ENCODE measurements at places on chromosomes 1 and 21.

- no peak for DNase-seq
These were observed 2.1 kb upstream of the PM20D1 start for GRCh38 chr1:205851993-205852392.

DNA sequence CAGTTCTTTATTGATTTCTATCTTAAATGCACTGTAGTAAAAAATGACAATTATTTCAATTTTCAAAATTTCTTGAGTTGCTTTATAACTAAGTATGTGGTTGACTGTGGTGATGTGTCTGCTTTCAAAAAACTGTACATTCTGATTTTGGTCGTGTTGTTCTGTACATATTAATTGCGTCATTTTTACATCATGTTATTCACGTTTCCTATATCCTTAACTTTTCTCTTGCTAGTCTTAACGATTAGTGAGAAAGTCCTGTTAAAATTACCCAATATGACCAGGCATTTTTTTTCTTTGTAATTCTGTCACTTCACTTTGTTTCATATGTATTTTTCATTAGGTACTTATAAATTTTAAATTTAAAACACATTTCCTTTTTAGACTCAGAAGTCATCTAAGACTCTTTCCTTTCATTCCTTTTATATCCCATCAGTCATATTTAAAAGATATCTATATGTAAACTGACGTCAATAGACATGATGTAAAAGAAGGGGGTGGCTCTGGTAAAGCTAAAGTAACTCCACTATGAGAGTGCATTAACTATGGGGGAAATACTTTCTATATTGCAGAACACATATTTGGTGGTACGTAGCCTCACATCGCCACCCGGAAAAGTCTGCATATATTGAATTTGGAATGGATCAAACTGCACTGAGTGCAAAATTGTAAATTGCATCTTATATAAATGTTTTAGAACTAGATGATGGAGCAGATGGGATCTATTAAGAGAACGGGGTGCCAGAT, 1.1 kb upstream of the COA6 start:
- peak; percentile 18 for DNase-seq

- DNase-seq = no peak
These were observed 107.4 kb upstream of the EDN2 start for GRCh38 chr1:41591891-41592290.

DNA sequence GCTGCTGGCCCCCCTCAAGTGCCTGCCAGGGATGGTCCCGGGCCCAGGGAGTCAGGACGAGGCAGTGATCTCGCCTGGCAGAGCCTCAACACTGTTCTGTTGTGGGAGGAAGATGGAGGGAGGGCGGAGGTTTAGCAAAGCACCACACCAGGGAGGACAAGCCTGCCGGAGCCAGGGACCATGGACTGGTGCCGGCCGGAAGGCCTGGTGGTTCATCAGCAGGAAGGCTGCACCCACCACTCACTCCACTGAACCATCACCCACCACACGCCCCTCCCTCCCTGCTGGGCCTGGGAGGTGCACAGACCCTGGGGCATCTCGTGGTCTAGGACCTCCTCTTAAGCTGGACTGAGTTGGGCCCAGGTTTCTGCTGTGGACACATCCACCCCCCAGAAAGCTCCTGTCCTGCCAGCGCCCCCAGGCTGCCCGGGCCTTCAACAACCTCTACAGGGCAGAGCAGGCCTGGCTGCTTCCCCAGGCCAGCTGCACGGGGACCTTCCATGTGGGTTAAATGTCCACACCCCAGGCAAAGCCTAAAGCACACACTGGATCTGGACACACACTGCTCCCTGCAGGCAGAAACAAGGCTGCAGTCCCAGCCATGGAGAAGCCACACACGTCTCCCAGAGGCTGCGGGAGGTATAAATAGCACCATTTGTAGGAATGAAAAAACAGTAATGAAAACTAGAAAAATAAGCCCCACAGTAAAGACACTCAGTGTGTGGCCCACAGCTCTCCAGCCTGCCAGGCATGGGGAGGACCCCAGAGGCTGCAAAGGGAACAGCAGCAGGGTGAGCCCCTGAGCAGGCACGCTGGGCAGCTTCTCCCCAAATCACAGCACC, 10.4 kb upstream of the TMEM240 start:
- DNase-seq = no peak

DNA sequence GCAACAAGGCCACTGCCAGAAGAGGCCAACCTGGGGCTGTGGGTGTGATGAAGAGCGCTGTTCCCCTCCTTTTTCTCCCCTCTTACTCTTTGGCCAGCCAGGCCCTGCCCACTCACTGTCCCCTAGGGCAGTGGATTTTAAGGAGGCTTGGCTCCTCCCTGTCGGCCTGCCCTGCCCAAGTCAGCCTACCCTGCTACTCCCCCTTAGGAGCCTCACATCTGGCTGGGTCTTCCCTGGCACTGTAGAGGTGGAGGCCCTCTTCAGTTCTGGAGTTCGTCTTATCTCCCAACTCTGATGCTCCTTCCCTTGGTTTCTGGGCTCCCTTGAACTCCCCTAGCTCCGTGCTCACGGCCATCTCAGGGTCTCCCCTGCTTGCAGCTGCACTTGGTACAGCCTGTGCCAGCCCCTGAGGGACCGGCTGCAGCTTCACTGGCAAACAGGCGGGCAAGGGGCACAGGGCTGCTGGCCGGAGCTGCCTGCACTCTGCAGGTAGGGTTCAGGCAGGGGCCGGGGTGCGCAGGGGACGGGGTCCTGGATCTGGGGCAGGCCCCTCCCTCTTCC, 4.0 kb downstream of the AMPD2 start:
- DNase-seq = no peak

DNA sequence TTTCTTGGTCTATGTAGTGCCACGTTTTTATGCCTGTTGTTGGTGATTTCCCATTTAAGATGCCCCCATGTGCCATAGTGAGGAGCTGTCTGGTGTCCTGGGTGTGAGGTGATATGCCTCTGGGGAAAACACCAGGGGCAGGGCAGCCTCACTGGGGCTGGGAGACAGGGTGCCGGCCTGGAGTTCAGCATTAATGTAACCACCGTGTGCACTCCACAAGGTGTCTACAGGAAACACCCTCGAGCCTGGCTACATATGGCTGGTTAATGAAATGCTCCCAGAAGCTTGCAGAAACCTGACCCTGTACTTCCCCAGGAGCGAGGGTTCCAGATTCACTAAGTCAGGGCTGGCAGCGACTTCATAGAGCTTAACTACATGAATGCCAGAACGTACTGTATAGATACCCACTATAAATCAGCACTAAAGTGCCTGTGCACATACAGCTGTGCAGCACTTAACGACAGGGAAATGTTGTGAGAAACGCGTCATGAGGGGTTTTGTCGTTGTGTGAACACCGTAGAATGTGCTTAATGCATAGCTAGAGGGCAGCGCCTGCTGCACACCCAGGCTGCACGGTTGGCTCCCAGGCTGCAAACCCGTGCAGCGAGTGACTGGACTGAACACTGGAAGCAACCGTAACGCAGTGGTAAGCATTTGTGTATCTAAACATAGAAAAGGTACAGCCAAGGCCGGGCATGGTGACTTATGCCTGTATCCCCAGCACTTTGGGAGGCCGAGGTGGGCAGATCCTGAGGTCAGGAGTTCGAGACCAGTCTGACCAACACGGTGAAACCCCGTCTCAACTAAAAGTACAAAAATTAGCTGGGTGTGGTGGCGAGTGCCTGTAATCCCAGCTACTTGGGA, 10.4 kb downstream of the TFF2 start:
- no peak for DNase-seq
